ENCODE measurements at places on chromosomes 6 and 20. TPM values are rescaled to one million over a fixed set of nuclear protein-coding genes. Genes with fewer than 3 reads are reported as not detected.

GRCh38 chr6:148693882-148694484, 52.8 kb upstream of the UST start:
- DNase-seq = no peak

The DNMT3B gene
- 0.44 TPM for total RNA-seq

DNA sequence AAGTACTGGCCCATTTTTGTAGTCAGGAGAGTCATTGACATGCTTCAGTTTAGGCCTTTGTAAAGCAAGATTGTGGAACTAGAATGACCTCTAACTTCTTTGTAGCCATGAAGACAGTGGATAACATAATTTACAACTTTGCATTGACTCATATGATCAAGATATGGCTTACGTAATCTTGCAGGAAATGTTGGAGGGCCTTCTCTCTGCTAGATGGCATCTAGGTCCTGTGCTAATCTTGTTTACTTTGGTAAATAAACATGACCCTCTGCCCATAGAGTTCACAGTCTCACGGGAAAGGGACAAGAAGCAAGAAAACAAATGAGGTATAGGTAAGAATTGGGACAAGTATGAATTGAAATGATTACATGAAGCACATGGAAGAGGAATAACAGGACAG, 355.2 kb upstream of the ARID1B start:
- DNase-seq = no peak

The SMLR1 gene
- total RNA-seq = not detected

GRCh38 chr20:49792006-49792405, 20.6 kb upstream of the SLC9A8 start:
- DNase-seq = no peak

DNA sequence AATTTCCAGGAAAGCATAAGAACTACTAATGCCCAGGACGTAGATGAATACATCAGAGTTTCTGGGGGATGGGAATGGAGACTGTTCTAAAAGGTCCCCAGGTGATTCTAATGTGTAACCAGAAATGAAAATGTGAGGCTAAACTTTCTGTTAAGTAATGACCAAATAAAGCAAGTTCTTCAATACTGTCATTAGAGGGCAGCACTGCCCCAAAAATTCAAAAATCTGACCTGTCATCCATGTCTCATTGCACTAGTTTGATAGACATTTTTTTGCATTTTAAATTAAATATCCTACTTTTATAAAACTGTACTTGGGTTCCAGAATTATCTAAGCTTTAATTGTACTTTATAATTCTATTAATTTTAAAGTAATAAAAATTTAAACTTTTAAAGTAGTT, 94.9 kb downstream of the RFX6 start:
- DNase-seq = no peak

GRCh38 chr6:125918681-125919566, 37.6 kb upstream of the HINT3 start:
- peak; percentile 32 for DNase-seq

The SLC17A3 gene
- not detected for total RNA-seq

The SLC16A10 gene
- 4.8 TPM for total RNA-seq

DNA sequence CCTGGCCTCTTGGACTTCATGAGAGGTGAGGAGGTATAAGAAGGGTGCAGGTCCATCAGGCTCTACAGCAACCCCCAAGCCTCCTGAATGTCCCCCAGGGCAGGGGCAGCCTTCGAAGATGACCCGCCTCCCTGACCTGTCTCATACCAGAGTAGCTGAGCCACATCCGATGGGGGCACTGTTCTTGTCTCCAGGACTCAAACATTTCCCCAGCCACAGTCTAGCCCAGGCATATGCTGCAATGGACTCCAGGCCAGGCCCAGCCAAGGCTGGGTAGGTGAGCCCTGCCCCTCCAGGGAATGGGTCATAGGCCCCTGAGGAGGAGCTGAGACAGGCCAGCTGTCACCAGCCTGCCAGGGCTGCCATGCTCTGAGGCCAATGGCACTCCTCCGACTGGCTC, 65.3 kb downstream of the BANF2 start:
- DNase-seq = no peak

DNA sequence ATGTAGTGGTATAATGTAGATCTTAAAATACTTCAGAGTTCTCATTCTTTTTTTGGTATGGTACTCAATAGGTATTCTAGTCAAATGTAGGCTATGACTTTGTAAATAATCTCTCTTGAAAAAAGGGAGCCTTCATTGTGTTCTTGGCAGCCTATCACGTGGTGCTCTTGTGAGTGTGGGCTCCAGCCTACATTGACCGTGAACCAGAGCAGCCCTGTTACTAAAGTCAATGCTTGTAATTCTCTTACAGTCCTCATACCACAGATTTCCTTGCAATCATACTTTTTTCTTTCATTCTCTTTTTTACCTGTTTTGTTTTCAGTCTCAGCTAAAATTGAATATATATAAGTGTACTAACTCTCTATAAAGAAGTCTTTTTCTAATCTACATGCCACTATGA, 31.1 kb downstream of the ARID1B start:
- no peak for DNase-seq

DNA sequence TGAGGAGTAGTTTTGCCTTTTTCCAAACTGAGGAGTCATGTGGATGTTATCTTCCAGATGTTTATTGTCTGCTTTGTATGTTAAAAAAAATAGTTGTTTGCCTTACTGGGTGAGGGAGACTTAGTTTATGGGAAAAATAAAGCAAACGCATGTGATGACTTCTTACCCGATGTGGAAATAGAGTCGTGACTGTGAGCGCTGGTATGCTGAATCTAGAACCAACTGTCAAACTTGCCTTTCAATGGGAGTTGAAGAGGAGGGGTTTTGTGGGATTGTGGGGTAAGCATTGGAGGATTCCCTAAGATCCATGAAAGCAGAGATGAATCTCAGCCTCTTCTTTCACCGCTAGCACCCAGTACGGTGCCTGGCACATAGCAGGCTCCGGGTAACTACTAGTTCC, 5.3 kb downstream of the DCBLD1 start:
- no peak for DNase-seq

- no peak for DNase-seq
Measured at GRCh38 chr6:78505178-78505577, 362.2 kb upstream of the IRAK1BP1 start.

The SLC17A2 gene
- total RNA-seq = not detected

DNA sequence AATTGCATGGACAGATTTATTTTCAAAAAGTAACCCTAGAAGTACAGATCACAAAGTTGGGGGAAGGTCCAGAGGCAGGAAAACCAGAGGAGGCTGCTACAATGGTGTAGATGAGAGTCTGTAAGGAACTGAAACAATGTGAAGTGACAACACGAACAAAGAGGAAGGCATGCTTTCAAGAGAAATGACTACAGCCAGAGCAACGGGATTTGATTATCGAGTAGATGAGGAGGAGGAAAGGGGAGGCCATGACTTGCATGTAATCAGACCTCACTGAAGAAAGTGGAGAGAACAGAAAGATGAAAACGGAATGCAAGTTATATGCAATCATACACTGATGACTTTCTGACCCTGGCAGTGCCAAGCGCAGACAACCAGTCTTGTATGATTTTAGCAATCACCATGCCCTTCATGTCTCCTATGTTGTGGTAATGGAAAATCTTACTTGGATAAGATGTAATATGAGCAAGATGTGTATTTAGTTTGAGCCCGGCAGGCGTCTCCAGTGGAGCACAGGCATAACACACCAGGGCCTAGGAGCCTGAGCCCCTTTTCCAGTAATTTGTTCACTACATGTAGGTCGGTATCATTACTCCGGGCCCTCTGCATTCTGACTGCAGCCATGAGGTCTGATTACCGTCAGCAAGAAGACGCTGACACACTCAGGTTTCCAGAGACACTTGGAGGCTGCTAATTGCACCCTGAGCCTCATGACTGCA, 34.0 kb upstream of the FAM83C start:
- no peak for DNase-seq

GRCh38 chr20:1945134-1945618, 48.7 kb downstream of the PDYN start:
- DNase-seq = peak; percentile 76

The LY6G6C gene
- total RNA-seq = not detected

DNA sequence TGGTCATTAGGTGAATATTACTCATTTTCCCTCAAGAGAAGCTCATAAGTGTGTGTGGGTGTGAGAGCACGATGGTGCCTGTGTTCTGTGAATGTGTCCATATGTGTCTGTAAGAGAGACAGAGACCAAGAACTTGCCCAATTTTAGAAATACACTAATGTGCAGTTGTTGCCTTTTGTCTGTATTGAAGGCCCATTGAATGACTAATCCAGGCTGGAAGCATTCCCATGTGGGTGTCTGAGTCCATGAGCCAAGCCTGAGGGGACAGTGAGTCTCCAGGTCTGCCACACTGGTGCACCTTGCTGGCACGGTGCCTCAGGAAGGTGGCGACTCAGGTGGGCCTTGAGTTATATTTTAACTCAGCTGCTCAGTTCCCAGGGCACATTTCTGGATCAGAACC, 25.5 kb upstream of the ASXL1 start:
- no peak for DNase-seq

DNA sequence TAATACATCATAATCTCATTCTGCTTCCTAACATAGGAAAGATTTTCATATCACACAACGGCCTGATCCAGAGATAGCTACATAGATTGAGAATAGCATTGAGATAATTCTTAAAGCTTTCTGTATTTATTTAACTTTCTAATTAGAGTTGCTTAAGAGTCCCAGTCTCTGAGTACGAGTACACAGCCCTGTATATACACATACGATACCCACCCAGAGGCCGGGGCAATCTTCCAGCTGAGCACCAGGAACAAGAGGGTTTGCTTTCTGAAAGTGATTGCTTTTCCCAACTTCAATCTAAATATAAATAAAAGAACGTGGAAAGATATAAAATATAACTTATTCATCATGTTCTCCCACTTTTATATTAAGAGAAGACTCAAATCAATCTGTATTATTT, 313.8 kb downstream of the COL12A1 start:
- no peak for DNase-seq

The SPACA1 gene
- total RNA-seq = not detected

DNA sequence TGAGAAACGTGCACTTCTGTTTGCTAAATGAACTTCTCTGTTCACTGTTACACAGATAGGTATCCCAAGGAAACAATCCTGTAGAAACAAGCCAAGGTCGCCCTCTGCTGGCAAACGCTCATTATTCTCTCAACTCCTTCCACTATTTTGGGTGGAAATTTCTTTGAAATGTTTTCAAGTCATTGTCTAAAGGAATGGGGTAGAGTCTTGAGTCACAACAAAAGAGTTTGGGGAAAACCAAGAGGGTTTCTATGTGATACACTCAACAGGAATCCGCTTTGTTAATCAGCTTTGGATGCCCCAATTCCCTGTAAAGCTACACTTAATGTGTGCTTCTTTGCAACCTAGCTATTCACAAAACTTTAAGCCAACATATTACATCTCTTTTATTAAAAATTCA, 4.6 kb upstream of the RAE1 start:
- DNase-seq = peak; percentile 78

- peak; percentile 41 for DNase-seq
Measured at GRCh38 chr20:38001981-38002380, 31.3 kb downstream of the TTI1 start.

The SLC52A3 gene
- total RNA-seq = 1.7 TPM

The PPIL4 gene
- 23.3 TPM for total RNA-seq

- no peak for DNase-seq
Measured at GRCh38 chr6:150198532-150198931, 55.7 kb downstream of the PPP1R14C start.

DNA sequence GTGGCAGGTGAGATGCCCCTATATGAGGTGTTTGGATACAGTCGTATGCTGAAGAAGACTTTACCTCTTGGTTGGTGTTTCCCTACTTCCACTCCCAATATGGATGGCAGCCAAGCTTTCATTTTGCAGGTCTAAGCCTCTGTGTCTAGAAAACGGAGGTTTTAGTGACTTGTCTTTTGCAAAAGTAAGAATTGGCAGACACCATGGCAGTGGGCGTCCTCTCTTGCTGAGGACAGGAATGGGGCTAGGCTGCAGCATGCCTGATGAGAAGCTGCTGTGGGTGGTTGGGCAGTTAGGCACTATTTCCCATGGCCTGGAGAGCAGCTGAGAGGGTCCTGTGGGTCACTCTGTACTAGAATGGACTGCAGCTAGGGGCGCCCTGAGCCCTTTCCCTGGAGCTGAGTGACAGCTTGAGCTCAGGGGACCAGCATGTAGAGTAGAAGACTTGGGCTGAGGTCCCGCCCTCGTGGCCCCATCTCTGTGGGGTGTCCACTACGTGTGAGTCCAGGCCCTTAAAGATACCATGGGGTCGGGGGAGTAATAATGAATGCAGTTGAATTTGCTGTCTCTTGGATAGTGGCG, 127.4 kb downstream of the CDH26 start:
- DNase-seq = no peak

DNA sequence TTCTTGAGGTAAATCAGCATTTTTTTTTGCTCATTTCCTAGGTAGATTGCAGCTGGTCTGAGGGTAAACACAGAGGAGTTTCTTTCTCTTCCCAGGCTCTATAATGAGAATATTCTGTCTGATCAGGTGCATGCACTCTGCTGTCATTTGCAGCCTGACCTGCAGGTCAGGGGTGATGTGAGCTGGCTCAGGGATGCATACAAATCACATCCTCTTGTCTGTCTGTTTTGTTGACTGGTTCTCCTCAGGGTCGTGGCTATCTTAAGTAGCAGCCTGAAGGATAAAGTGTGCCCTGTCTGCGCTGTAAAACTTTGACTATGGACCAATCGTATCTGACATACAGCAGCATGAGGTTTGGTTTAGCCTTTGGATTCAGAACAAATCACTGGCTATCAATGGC, 183.4 kb upstream of the POU3F2 start:
- no peak for DNase-seq

The SPATS1 gene
- total RNA-seq = not detected

The OOEP gene
- total RNA-seq = not detected

GRCh38 chr20:25355011-25355595, 35.5 kb downstream of the ABHD12 start:
- DNase-seq = no peak

DNA sequence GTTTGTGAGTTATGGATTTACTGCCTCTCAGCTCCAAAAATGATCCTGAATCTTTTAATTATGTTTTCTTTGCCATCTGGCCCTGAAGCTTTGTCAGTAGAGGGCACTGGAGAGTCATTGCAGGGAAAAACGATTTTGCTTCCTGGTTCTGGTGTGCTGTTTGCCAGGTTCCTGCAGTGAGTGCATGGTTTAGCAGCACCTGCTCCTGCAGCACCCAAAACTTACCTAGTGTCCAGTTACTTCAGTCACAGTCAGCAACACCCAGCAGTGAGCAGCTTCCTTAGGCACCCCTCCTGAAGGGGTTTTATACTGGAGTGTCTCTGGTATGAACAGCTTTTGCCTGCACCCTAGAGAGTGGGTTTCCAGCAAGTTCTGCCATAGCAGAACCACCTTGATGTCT, 6.0 kb upstream of the TRIM26 start:
- no peak for DNase-seq

DNA sequence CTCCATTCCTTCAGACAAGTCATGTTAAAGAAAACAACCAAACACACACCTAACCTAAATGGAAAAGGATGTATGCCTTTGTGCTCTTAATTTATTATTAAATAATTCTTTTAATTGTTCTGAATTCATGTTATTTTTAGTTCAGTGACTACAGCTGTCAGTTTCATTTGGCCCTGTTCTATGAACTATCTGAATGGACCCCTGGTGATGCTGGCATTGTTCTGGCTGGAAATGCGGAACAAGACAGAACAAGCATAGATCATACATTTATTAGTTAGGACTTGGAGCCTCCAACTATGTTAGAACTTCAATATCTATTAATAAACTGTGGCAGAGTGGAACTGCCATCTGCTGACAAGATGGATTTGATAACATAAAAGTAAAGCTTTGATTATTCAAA, 5.7 kb downstream of the MAP3K7 start:
- no peak for DNase-seq
